ENCODE measurements at places on chromosomes 1 and 21.
A peak's percentile ranks its signal among the peaks of the same experiment; 100 is the strongest.

- DNase-seq: no peak
These were observed 23.3 kb downstream of the TOMM20 start for GRCh38 chr1:235105051-235106043.

GRCh38 chr1:101065575-101065974 is 40.0 kb upstream of the DPH5 start:
- no peak for DNase-seq

DNA sequence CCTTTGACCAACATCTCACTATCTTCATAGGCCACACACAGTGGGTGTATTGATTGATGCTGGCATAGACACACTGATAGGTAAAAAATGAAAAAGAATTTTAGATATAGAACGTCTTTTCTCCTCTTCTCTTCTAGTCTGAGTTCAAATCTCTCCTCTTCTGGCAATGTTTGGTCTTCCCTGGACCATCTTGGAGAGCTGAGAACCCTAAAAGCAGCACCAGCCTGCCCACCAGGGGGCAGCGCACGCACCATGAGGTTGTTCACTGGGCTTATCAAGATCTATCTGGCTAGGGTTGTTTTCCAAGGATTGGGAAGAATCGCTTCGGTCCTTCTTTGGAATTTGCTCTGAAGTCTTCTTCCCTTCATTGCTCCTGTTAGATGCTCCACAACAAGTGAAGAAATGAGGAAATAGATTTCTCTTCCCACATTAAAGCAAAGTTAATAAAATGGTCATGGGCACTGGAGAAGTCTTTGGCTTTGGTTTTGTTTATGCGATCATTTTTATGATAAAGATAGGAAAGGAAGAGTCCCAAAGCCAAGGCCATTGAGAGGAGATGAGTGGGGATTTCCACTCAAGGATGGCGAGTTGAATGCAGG is 104.0 kb upstream of the OLIG2 start:
- no peak for DNase-seq

GRCh38 chr1:93846206-93846991 is 32.6 kb downstream of the DNTTIP2 start:
- DNase-seq: peak; percentile 82

DNA sequence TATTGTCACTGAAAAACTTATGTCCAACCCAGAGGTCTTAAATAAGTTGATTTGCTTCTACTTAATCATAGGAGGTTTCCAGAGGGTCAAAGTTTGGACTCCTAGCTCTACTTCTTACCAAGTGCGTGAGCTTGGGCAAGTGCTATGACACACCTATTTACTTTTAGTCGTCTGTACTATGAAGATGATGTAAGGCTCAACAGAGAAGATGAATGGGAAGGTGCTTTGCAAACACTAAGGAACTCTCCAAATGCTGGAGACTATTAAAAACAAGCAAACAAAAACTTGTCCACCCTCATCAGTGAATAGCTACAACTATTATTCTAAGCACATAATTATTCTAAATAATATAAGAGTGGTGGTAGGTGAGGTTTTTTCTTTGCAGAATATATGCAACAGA is 232.3 kb upstream of the USP24 start:
- DNase-seq: no peak

All from NCI-H1930 (cell line).